ENCODE measurements at places on chromosomes 6 and 20.

DNA sequence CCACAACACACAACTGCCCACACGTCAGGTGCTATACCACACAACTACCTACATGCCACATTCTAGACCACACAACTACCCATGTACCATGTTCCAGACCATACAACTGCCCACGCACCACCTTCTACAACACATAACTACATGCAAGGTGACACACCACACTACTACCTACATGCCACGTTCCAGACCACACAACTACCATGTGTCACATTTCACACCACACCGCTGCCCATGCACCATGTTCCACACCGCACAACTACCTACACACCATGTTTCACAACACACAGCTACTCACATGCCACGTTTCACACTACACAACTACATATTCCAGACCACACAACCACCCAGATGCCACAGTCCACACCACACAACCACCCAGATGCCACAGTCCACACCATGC is 19.8 kb downstream of the THBS2 start:
- no peak for DNase-seq

- DNase-seq, result no peak
These were observed 757.0 kb upstream of the MMS22L start for GRCh38 chr6:98039904-98040607.

DNA sequence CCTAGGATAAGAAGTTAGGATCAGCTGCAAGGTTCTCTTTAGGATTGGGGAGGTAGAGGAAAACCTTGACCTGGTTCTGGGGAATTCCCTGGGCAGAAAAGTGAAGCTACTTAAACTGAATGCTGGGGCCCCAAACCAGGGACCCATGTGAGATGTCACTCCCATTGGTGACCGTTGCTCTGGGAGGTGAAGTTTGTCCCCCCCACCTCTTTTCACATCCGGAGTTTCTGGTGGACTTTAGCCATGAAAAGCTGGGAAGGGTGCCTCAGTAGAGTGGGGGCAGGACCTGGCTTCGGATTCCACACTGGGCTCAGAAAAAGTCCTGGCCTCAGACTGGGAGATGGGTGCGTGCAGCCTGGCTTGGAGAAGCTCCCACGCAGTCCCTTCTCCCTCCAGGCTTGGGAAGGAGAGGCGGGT is 13.2 kb downstream of the TJAP1 start:
- no peak for DNase-seq

DNA sequence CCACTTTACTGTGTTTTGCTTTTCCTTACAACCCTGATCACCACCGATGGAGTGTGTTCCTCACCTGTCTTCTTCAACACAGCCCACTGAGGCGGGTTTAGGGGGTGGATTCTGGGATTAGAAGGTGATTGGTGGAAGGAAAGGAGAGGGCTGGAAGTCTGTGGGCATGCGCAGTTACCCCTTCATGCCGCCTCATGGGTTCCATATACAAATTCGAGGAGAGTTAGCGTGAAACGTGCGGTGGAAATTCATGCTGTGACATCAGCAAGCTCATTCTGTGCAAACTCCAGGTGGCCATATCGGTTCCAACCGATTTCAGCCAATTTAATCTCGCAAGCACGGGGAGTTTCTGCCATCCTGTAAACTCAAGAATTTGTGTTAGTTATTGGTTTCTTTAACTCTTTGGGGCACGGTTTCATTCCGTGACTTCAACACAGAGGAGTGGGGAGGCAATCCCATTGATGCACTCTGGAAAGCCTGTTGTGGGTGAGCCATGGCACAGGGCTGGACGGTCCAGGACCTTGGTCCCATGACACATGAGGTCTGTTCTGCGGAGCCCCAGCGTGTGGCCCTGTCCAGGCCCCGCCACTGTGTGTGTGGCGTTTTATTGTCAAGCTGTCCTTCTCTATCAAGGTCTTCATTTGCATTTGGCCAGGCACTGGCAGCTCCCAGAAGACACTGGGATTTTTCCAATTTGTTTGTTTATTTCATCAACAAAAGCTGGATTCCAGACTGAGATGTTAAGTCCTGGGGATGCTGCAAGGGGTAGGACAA is 482.8 kb upstream of the SULF2 start:
- DNase-seq, result no peak

DNA sequence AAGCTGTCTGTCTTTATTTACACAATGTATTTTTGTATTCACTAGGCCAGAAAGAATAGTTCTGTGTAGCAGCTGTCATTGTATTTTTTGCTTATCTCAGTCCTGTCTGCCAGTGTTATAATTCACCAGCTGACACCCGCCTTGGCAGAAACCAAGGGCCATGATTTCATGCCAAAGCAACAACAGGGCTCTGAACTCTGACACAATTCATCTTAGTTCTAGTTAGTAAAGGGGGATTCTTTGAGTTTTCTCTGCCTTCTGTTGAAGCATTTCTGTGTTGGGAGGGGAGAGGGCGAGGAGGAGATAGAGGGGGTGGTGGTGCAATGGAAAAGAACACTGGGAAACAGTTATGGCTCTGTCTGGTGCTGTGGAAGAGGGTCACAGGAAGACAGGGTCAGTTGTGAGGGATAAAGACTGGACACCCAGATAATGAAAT is 684.6 kb upstream of the MARCKS start:
- DNase-seq, result no peak

GRCh38 chr6:2579241-2579761 is 171.4 kb downstream of the MYLK4 start:
- DNase-seq, result no peak

DNA sequence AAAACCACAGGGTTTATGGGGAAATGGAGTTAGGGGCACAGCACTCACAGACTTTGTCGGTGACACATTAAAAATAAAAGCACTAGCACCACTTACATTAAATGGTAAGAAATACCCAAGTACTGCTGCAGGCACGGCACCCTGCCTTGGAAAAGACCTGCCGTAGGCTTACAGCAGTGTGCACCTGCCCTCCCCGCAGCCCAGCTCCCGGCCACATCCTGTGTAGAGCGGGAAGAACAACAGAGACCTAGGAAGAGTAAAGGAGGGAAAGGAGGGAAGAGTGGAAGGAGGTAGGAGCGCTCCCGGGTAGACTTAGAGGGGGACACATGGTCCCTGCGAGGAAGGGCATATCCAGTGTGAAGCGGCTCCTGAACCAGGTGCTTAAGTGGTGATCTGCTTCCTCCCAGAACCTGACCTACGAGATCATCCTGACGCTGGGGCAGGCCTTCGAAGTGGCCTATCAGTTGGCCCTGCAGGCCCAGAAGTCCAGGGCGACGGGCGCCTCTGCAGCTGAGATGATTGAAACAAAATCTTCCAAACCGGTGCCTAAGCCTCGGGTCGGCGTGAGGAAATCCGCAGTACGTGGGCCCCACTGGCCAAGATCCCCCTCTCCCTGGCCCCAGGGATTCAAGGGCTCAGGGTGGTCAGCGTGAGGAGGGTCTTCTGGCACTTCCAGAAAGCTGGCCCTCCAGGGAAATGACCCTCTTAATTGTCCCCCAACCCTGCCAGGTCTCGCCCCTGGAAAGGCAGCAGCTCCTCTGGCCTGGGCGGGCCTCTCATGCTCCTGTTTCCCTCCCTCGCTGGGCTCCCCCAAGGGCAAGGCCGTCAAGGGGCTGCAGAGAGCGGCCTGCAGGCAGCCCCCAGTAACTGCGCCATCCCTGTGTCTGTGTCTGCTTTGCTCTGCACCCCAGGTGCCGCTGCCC is 55.5 kb downstream of the TCP11 start:
- DNase-seq, result no peak

DNA sequence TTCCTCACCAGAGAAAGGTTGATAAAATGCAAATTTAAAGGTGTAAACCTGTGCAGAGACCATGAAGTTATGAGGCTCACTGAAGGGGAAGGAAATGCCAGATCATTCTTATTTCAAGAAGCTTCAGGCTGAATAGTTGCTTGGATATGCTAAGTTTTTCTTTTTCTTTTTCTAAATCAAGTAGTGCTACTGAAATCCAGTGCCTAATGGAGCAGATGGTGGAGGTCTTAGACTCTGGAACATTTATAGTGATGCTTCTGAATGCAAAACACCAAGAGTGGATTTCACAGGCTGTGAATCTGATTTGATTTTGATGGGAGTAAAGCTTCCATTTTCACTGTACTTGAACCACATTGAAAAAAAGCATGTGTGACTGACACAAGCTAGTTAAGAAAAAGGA is 151.2 kb upstream of the BEND3 start:
- DNase-seq, result no peak

DNA sequence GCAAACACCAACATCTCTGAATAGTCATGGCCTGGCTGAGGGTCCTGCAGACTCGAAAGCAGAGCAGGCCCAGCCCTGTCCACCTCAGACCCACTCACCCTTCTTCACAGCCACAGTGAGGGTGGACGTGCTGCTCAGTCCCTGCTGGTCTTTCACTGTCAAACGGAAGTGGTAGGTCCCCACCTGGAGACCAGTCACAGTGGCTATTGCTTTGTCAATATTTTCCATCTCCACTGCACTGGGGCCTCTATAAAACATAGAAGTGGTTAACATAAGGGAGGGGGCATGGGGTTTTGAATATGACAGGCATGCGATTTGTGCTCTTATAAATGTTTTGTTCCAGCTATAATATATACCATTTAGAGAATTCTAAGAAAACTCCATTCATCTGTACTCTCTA is 73.9 kb downstream of the ALDH5A1 start:
- DNase-seq, result no peak

DNA sequence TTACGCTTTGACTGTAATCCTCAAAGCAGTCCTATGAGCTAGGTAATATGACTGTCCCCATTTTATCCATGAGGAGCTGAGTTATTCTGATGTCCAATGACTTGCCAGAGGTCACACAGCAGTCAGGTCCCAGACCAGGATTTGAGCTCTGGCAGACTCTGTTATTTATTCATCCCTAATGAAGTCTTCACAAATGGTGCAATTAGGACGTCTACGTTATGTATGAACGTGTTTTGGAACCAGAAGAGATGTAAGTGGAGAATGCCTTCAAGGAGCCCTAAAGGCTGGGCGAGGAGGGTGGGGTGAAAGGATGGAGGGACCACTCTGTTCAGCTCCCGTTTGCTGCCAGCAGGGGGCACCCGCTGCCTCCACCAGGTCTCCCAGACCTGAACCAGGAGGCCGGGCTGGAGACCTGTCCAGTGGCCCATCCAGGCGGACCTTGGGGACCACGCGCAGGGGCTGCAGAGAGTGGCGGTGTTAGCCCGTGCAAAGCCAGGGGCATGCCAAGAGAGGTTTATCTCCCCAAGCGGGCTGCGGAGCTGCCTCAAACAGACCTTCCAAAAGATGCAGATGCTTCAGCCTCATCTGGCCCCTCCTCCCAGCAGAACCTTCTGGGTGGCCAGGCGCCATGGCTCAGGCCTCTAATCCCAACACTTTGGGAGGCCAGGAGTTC is 15.2 kb upstream of the ZNF335 start:
- no peak for DNase-seq

DNA sequence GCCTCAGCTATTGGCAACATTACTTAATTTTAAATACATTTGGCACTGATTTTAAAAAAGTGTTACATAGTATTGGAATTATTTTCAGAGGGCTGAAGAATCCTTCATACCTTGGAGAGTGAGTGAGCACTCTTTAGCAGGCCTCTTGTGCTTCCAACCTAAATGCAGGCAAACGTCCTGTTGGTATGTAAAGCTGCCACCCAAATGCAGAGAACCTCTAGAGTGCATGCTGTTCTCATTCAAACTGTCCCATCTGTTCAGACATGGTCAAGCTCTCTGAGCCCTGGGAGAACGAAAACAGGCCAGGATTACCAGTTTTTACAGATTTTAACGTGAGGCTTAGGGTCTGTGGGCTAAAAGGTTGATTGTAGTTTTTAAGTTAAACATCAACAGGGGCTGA is 378.0 kb upstream of the FLRT3 start:
- no peak for DNase-seq

DNA sequence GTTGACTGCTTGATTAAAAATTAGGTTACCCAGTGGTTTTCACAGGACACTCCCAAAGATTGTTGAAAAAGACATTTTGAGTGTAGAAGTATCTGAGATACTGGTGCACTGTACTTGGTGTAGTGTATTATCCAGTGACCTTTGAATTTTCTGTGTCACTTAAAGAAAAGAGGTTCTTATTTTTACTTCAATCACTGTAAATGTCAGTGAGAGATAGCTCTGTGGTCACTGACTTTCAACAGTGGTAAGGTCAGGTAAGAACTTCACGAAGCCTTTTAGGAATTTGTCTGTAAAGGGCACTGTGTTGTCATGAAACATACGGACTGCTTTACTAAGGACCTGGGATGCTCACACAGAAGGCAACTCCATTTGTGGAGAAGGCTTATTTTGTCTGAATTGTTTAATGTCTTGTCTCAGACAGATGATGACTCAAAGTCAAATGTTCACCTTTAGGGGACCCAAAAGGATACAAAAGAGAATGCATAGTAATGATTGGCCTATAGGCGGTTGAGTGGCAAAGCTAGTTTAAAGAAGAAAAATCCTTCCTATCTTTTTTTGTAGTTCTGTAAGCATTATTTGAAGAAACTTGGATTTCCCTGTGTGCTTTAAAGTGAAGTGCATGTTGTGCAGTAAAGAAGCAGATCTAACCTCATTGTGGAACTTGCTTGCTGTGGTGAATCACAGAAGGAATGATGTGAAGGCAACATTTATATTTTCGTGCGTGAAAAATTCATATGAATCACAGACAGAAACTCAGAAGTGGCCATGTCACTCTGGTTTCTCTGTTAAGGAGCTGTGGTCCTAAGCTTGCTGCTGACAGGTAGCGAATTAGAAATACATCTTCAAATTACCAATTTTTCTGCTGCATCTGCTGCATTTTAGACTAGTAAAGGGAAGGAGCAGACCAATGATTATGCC is 47.3 kb downstream of the ZFAND3 start:
- no peak for DNase-seq

GRCh38 chr6:159761129-159761872 is 544 bp upstream of the ACAT2 start:
- DNase-seq, result no peak

DNA sequence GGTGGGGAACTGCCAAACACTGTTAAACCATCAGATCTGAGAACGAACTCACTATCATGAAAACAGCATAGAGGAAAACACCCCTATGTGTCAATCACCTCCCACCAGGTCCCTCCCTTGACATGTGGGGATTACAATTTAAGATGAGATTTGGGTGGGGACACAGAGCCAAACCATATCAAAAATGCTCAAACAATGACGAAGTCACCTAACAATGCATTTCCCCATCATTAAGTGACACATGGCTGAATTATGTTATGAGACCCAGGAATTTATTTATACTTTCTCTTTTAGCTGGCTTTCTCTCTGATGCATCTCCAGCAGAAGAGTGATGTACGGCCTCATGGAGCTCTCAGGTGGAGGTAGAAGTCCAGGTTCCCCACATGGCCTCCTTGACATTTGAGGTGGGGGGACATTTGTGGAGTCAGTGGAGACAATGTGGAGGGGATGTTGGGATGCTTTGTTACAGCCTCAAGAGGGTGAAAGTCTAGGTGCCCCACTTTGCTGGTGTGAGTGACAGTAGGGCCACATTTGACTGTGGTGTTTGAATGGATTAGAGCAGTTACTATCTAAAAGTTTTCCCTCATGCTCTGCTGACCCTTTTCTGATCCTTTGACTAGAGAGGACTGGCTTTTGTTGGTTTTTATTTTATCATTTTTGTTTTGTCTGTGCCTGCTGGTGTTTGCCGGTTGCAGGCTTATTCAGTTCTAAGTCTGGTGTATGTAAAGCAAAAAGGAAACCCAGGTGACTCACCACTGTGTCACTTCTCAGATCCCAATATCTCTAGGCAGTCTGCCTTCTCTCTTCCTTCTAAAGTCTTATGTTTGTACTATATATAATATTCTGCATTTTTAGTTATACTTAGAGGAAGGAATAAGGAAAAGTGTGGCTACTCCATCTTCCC is 18.5 kb upstream of the DCBLD1 start:
- DNase-seq, result no peak

GRCh38 chr20:45124365-45124764 is at the start of gene WFDC12:
TSS of gene WFDC12 (minus strand) at chr20:45124465. CDS start at chr20:45124447, 18 bp downstream.
- no peak for DNase-seq

GRCh38 chr20:63258781-63259180 is 4.5 kb upstream of the NKAIN4 start:
- no peak for DNase-seq

GRCh38 chr20:55893031-55893430 is 112.3 kb downstream of the CBLN4 start:
- no peak for DNase-seq

All from esophagus squamous epithelium (tissue), 5 donors.